ENCODE measurements at places on chromosomes 3 and 15. TPM values are rescaled to one million over a fixed set of nuclear protein-coding genes. Genes with fewer than 3 reads are reported as not detected.

The CPNE4 gene
- polyA plus RNA-seq: 3.3 TPM

- no peak for DNase-seq
Observed at GRCh38 chr3:53645754-53646153, 151.3 kb downstream of the CACNA1D start.

The CLRN1 gene
- not detected for polyA plus RNA-seq

DNA sequence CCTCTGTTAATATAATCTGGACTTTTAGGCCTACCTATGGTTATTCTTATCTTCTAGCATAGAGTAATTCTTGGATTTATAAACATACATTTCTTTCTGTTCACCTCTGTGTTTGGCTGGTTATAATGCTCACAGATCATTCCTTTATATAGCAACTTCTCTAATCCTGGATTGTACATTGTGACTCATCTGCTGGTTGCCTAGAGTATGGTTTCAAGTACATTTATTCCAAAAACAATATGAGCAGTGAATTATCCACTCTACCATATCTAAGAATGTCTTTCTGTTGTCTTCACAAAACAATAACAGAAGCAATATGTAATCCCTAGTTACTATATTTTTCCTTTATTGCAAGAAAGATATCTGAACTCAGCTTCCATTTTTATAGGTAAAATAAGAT is 35.3 kb downstream of the FSIP1 start:
- no peak for DNase-seq

GRCh38 chr15:65375871-65376607 is 1.8 kb downstream of the IGDCC3 start:
- no peak for DNase-seq
